Activated CD8-positive, alpha-beta T cell treated with anti-CD3 and anti-CD28 coated beads for 36 hours (primary cell): ENCODE measurements at places on chromosomes 13 and 19. TPM values are rescaled to one million over a fixed set of nuclear protein-coding genes. Genes with fewer than 3 reads are reported as not detected.
A peak's percentile ranks its signal among the peaks of the same experiment; 100 is the strongest.

DNA sequence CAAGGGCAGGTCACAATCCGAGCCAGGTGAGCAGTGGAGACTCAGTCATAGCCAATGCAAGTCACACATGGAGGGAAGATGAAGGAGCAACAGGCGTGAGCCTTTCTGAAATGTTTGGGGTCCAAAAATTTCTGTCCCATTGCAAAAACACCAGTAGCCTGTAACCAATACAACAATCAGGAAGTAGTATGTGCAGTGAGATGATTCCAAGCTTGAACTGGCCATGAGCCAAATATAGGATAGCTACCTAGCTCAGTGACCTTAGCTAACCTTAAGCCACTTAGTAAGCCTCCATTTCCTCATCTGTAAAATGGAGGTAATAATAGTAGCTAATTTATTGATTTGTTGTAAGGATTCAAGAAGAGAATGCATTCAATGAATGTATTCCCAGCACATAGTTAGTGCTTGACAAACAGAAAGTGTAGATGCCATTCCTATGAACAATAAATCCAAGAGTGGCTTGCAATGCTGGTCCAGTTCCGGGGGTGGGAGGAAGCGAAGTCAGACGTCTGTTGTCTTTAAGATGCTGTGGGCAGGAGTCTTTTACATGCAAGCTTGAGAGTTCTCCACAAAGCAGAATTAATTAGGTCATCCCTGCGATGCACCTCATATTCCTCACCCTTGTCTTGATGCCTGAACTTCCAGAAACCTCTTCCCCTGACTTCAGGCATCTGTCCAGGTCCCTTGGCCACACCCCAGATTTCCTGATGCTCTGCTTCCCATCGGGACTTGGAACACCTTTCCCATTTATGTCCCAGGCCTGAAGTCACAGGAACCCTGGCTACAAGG, 195.7 kb upstream of the UBL3 start:
- H3K36me3 ChIP-seq = no peaks in the 10 kb centered on the region
- DNase-seq = no peak
- no peak overlapping the region for H3K4me3 ChIP-seq
- peaks cover 17% of the 10 kb centered on the region for H3K4me1 ChIP-seq
- H3K27ac ChIP-seq = no peak overlapping the region

GRCh38 chr13:75202981-75203380, 279.0 kb downstream of the TBC1D4 start:
- no peak overlapping the region for H3K4me3 ChIP-seq
- no peaks in the 10 kb centered on the region for H3K4me1 ChIP-seq
- peaks cover 7% of the 10 kb centered on the region for H3K27me3 ChIP-seq
- no peaks in the 10 kb centered on the region for H3K36me3 ChIP-seq
- DNase-seq = no peak

GRCh38 chr13:110758195-110758805, 44.8 kb downstream of the ING1 start:
- H3K4me1 ChIP-seq = no peaks in the 10 kb centered on the region
- H3K36me3 ChIP-seq = no peaks in the 10 kb centered on the region
- H3K27ac ChIP-seq = no peak overlapping the region
- H3K27me3 ChIP-seq = peaks cover 6% of the 10 kb centered on the region
- H3K4me3 ChIP-seq = no peak overlapping the region
- no peak for DNase-seq

- no peak overlapping the region for H3K27ac ChIP-seq
- H3K27me3 ChIP-seq = peaks cover 18% of the 10 kb centered on the region
- no peak overlapping the region for H3K4me3 ChIP-seq
- no peak for DNase-seq
- H3K36me3 ChIP-seq = no peaks in the 10 kb centered on the region
These were observed 15.6 kb upstream of the NBEA start for GRCh38 chr13:34926508-34926907.

- H3K27me3 ChIP-seq = no peaks in the 10 kb centered on the region
- no peak for DNase-seq
- peak overlapping the region; percentile 78 for H3K27ac ChIP-seq
- H3K4me3 ChIP-seq = peak overlapping the region; percentile 96
- peaks cover 53% of the 10 kb centered on the region for H3K4me1 ChIP-seq
- peaks cover 41% of the 10 kb centered on the region for H3K36me3 ChIP-seq
These were observed 2.5 kb downstream of the URI1 start for GRCh38 chr19:29944390-29945012.

DNA sequence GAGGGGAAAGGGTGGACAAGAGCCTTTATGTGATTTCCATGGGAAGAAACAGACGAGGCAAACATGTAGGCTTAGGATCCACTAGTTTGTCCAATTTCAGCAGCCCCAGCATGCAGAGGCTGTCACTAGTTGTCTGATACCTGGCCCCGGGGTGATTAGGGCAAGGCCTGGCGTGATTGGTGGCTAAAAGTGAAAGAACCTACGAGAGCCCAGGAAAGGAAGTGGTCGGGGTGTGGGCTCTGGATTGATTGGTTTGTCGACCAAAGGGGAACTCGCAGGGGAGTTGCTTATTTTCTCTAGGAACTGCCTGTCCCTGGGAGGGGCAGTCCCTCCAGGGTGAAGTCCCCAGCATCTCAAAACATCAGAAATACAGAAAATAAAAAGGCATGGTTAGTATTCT, 64.2 kb upstream of the UQCRFS1 start:
- no peak overlapping the region for H3K4me3 ChIP-seq
- peaks cover 14% of the 10 kb centered on the region for H3K27me3 ChIP-seq
- no peak overlapping the region for H3K27ac ChIP-seq

DNA sequence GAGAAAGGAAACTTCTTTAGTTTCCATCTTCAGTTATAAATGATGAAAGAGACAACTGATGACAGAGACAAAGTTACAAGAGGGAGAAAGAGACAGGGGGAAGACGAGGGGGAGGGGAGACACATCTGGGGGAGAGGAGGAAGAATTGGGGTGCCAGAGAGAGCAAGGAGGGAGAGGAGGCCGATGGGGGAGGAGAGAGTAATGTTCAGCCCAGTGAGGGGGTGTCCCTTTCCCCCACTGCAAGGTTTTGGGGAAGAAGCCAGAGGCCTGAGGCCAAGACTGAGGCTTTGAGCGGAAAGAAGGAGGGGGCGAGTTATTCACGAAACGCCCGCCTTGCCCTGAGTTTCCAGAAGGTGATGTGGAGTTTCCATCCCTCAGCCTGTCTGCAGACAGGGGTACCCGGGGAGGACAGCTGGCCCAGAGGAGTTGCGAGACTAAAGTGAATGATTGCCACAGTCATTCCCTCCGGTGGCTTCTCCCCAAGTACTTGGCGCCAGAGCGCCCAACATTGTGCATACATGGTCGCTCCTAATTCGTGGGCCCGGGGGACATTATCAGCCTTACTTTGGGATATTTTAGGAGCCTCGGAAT, 558 bp upstream of the PPAN start:
- peak overlapping the region; percentile 100 for H3K27ac ChIP-seq
- H3K36me3 ChIP-seq = peaks cover 40% of the 10 kb centered on the region
- H3K27me3 ChIP-seq = no peaks in the 10 kb centered on the region
- peaks cover 55% of the 10 kb centered on the region for H3K4me1 ChIP-seq
- DNase-seq = peak; percentile 95

DNA sequence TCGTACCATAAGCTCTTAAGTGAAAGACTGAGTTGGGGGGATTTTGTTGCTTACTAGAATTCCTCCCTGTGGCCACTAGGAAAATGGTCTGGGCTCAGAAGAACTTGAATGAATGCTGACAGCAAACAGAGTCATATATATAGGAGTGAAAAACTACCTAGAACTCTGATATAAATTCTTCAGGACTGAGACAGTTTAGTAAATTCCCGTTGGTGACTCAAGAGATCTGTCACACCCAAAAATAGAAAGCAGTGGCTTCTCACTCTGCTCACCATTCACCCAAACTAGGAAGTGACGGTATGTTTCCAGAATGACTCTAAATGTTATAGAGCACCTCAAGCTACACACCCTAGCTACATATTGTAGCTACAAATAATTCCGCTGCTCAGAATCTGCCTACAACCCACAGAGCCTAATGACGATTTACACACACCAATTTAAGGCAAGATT, 116.2 kb downstream of the TBC1D4 start:
- peak; percentile 51 for DNase-seq
- H3K4me1 ChIP-seq = peaks cover 49% of the 10 kb centered on the region
- no peaks in the 10 kb centered on the region for H3K36me3 ChIP-seq
- H3K27ac ChIP-seq = peak overlapping the region; percentile 94
- H3K27me3 ChIP-seq = no peaks in the 10 kb centered on the region

GRCh38 chr19:40534148-40534547, 42.5 kb upstream of the SHKBP1 start:
- H3K36me3 ChIP-seq = no peaks in the 10 kb centered on the region
- H3K4me3 ChIP-seq = no peak overlapping the region
- no peak for DNase-seq
- peaks cover 24% of the 10 kb centered on the region for H3K27me3 ChIP-seq
- H3K4me1 ChIP-seq = peaks cover 12% of the 10 kb centered on the region
- H3K27ac ChIP-seq = no peak overlapping the region

DNA sequence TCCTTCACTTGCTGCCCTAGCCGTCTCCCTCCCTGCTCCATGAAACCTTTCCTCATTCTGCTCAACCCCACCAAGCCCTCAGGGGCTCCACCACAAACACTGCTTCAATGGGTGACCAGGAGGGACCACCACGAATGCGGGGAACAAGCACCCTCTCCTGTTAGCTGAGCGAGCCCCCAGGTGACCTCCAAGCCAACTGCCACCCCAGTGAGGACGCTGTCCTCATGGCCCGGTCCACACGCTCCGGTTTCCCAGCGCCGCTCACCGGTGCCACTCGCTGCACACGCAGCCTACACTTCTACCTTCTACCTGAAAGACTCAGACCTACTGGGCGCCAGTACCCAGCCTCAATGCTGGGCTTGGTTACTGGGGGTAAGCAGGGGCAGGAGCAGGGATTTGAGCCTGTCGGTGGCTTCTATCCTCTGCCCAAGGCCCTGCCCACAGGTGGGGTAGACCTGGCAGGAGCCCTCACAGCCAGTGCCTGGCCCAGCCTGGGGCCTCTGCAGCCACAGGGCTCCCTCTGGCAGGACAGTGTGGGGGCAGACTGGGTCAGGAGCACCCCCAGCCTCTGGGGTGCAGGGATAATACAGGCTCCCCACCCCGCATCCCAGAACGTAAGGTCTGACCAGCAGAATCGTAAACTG, 704 bp upstream of the TMEM86B start:
- H3K36me3 ChIP-seq = peaks cover 37% of the 10 kb centered on the region
- no peak for DNase-seq
- no peaks in the 10 kb centered on the region for H3K27me3 ChIP-seq
- H3K4me1 ChIP-seq = no peaks in the 10 kb centered on the region
- H3K4me3 ChIP-seq = no peak overlapping the region
- no peak overlapping the region for H3K27ac ChIP-seq

MZT1 gene
- total RNA-seq = 34.5 TPM

DNA sequence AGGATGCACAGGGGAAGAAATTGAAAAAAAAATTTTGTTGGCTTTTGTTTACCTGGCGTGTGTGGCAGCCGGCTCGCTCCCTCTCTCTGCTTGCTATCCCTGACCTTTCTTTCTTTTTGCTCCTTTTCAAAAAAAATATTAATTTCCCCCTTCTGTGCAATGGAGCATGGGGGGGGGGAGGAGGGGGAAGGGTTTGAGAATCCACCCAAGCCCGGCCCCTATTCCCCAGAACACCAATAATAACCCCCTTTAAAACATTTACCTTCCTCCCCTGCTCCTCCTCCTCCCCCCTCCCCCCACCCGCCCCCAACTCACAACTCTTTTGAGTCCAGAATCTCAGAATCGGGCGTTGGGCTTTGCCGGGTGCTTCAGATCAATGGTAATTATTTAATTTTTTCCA, 28.4 kb downstream of the NFIX start:
- DNase-seq = no peak
- H3K4me1 ChIP-seq = peaks cover 18% of the 10 kb centered on the region
- peaks cover 4% of the 10 kb centered on the region for H3K36me3 ChIP-seq
- H3K27me3 ChIP-seq = peaks cover 21% of the 10 kb centered on the region
- no peak overlapping the region for H3K27ac ChIP-seq

TPTE2 gene
- 0.22 TPM for total RNA-seq

- H3K36me3 ChIP-seq = peaks cover 25% of the 10 kb centered on the region
- DNase-seq = no peak
- H3K4me1 ChIP-seq = peaks cover 41% of the 10 kb centered on the region
- no peak overlapping the region for H3K27ac ChIP-seq
- H3K27me3 ChIP-seq = no peaks in the 10 kb centered on the region
These were observed 25.6 kb downstream of the IPO5 start for GRCh38 chr13:97979051-97979450.

ZNF541 gene
- 0.29 TPM for total RNA-seq

DNA sequence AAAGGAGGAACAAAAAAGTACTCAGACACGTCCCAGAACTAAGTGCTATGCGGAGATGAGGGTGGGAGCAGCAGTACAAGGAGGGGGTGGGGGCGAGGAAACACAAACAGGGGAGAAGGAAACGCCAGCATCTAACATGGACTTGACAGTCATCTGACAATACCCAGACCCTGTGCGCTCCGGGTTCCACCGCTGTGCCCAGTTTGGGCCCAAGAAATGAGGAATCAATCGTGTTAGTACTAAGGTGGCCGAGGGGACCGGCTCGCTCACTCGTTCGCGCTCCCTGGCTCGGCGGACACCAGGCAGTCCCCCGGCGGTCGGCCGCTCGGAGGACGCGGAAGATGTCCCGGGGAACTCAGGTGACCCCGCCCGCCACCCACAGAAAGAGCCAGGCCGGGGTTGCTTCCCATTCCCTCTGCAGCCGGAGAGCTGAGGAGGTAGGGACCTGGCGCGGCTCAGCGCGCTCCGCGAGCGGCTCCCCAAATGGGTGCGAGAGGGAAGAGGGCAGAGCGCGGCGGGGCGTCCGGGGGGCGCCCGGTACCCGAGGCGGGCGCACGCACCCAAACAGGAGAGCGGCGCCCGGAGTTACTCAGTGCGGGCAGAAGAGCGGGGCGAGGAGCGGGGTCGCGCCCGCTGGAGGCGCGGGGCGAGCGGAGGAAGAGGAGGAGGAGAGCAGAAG, 616 bp downstream of the TSHZ3 start:
- no peaks in the 10 kb centered on the region for H3K36me3 ChIP-seq
- H3K27me3 ChIP-seq = peaks cover 61% of the 10 kb centered on the region
- peak; percentile 16 for DNase-seq
- H3K4me1 ChIP-seq = peaks cover 19% of the 10 kb centered on the region

GRCh38 chr13:96687191-96687590, 307.1 kb downstream of the OXGR1 start:
- no peak overlapping the region for H3K4me3 ChIP-seq
- H3K27me3 ChIP-seq = no peaks in the 10 kb centered on the region
- H3K4me1 ChIP-seq = no peaks in the 10 kb centered on the region

DNA sequence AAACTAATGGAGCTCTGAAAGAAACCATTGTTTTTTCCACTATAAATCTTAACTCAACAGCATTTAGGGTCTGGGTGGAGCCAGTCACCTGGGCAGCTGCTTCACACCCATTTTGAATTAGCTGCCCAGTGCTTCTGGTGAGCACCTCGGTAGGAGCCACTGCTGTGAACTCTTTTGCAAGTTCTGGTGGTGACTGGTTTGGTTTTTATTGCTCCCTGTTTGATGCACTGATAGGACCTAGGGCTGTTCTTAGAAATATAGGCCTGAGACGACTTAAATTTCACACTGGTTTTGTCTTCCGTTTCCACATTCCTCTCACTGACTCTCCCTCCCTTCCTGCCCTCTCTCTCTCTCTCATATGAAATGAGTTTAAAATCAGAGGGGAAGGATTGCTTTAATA, 103.9 kb downstream of the GGACT start:
- H3K27ac ChIP-seq = no peak overlapping the region
- H3K4me1 ChIP-seq = peaks cover 17% of the 10 kb centered on the region
- DNase-seq = no peak
- no peaks in the 10 kb centered on the region for H3K27me3 ChIP-seq
- no peaks in the 10 kb centered on the region for H3K36me3 ChIP-seq

- peaks cover 51% of the 10 kb centered on the region for H3K4me1 ChIP-seq
- no peak for DNase-seq
- no peak overlapping the region for H3K4me3 ChIP-seq
- no peaks in the 10 kb centered on the region for H3K27me3 ChIP-seq
These were observed 2.6 kb downstream of the ADAT3 start for GRCh38 chr19:1907563-1908363.

- peaks cover 11% of the 10 kb centered on the region for H3K4me1 ChIP-seq
- peaks cover 6% of the 10 kb centered on the region for H3K27me3 ChIP-seq
- no peaks in the 10 kb centered on the region for H3K36me3 ChIP-seq
- H3K4me3 ChIP-seq = no peak overlapping the region
- DNase-seq = no peak
- H3K27ac ChIP-seq = no peak overlapping the region
These were observed 4.8 kb downstream of the LILRB5 start for GRCh38 chr19:54252243-54252642.
